ENCODE measurements at places on chromosomes 2 and 18. TPM values are rescaled to one million over a fixed set of nuclear protein-coding genes. Genes with fewer than 3 reads are reported as not detected.

DNA sequence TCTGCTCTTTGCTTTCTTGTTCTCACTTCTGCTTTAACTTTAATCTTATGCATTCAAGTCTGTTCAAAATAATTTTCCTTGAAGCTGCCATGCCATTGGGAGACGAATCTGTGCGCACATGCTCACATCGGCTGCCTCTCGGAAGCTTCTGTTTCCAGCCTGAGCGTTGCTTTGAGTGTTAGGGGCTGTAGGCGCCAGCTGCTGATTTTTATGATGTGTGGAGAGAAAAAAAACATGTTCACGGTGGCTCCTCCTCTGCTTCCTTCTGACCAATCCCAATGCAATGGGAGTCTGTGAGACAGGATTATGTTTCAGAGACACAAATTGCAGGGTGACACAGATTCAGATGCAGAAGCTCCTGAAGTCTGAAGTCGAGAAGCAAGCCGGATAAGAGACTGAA, at the start of gene MC4R:
Gene MC4R, minus strand, starts transcription at position 180 of the 400 bp plus-strand sequence. CDS start 426 bp downstream, outside the sequence.
- no peak for DNase-seq

DNA sequence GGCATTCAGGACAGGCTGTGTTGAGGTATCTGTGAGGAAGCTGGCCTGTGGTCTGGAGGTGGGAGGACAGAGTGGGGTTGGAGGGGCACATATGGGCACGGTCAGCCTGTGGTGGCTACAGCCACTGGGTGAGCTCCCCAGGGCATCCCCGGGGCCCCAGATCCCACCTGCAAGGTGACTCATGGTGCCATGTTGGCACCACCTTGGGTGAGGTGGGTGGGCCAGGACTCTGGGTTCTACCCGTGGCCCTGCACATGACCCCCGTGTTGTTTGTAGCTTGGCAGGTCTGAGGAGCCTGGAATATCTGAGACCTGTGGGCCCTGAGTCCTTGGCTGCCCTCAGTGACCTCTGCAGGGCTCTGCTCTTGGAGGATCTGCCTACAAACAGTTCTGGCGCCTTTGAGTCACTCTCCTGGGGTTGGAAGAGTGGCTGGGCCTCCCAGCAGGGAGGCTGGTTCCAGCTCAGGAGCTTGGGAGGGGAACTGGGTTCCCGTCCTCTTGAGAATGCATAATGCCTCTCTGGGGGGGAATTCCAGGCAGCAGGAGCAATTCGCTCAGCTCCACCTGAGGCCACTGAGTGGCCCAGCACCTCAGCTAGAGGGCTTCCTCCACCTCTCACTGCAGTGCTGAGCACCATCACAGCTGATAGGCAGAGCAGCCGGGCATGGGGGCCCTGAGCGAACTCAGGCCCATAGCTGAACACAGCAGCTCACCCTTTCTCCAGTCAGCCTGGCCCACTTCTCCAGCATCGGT, 105.1 kb downstream of the DYSF start:
- no peak for DNase-seq

DNA sequence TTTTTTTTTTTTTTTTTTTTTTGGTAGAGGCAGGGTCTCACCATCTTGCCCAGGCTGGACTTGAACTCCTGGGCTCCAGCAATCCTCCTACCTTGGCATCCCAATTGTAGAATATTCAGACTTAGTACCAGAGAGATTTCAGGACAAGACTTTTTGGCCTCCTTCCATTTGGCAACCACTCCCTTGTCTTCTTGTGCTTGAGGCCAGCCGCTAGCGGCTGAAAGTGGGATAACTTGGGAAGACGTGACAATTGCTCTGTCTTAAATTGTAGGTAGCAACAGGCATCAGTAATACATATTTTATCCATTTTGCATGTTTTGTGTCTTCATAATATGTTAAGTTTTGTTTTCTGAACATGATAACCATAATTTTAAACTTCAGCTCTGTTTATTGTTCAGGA, 53.3 kb upstream of the TTN start:
- DNase-seq: no peak

DNA sequence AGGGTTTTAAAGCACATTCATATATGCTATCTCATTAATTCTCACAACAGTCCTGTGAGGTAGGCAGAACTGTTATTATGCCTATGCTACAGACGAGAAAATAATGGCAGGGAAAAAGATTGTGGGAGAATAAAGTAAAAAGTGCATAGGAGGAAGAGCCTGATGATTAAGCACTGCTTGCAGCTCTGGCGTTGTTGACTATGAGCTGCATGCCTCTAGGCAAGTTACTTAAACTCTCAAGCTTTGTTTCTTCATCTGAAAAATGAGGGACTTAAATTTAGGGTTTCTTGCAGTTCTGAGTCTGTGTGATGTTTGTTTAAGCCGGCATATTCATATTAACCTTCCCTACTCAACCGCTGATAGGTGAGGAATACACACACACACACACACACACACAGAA, 51.6 kb upstream of the RAPH1 start:
- no peak for DNase-seq

Gene UGT1A10
- not detected for total RNA-seq

Data from right atrium auricular region (tissue), 2 donors.